ENCODE measurements at places on chromosomes 3 and 15. TPM values are rescaled to one million over a fixed set of nuclear protein-coding genes. Genes with fewer than 3 reads are reported as not detected.

Gene MYO5C
- 0.42 TPM for total RNA-seq

Gene RNU5B-1
- not detected for total RNA-seq

Gene KLF15
- total RNA-seq: 0.53 TPM

Gene NLGN1
- not detected for total RNA-seq

Gene CDAN1
- total RNA-seq: 12.9 TPM

Gene HDGFL3
- total RNA-seq: 7.4 TPM

Gene IL20RB
- total RNA-seq: 0.93 TPM

Gene PCOLCE2
- 0.55 TPM for total RNA-seq

Gene ZNF80
- 0.27 TPM for total RNA-seq

Gene CHAC1
- total RNA-seq: 31.1 TPM

Gene KLHL40
- not detected for total RNA-seq

Gene CHRNA3
- total RNA-seq: not detected

Gene ZNF660
- total RNA-seq: 0.89 TPM

Gene SEMA5B
- total RNA-seq: not detected

Gene ANKRD63
- not detected for total RNA-seq

Gene CCDC54
- not detected for total RNA-seq

Gene SAMMSON
- not detected for total RNA-seq

Gene PDZRN3
- not detected for total RNA-seq

Gene HTR3E
- not detected for total RNA-seq

Gene GOLGA6L7
- total RNA-seq: not detected

Gene ARL8B
- total RNA-seq: 45.1 TPM

Gene ARGFX
- not detected for total RNA-seq

Gene CNTN6
- not detected for total RNA-seq

Gene KLHDC8B
- 3.1 TPM for total RNA-seq

Gene GOLGA6A
- not detected for total RNA-seq

Gene HGD
- total RNA-seq: 0.16 TPM

Gene SST
- total RNA-seq: not detected

Gene CFAP161
- total RNA-seq: not detected

Gene TTC23
- total RNA-seq: 5.5 TPM

Gene MED12L
- total RNA-seq: 3.0 TPM

Gene KBTBD12
- not detected for total RNA-seq

Gene LMAN1L
- 0.25 TPM for total RNA-seq

Gene AHSG
- total RNA-seq: not detected

Gene TMEM266
- not detected for total RNA-seq

Gene TRIM59
- total RNA-seq: 32.5 TPM

Gene B3GNT5
- total RNA-seq: 20.2 TPM

Gene GRM2
- total RNA-seq: 0.47 TPM

Gene RBPMS2
- total RNA-seq: not detected

Gene IMPG2
- total RNA-seq: 0.14 TPM

Gene NR1I2
- 0.27 TPM for total RNA-seq

Gene IQCF5
- total RNA-seq: not detected

Gene FGF7
- not detected for total RNA-seq

Gene LIPC
- total RNA-seq: 0.50 TPM

Gene TMEM40
- total RNA-seq: not detected

Gene IFT122
- 18.4 TPM for total RNA-seq

Gene SLC35G2
- 2.0 TPM for total RNA-seq

Gene GOLGA8G
- not detected for total RNA-seq

Gene CKMT1A
- total RNA-seq: 0.33 TPM

Gene TRPM7
- 41.4 TPM for total RNA-seq

Gene ILDR1
- 0.09 TPM for total RNA-seq

All from activated CD4-positive, alpha-beta T cell treated with anti-CD3 and anti-CD28 coated beads for 36 hours (primary cell).